NCI-H1092 treated with DMSO at 0.1 percent for 48 hours (cell line): ENCODE measurements at places on chromosomes 5 and 9.
A peak's percentile ranks its signal among the peaks of the same experiment; 100 is the strongest.

GRCh38 chr9:91949946-91950664 lies at the start of gene ROR2:
Gene ROR2 (minus strand): TSS chr9:91950228.
- peak; percentile 23 for DNase-seq

DNA sequence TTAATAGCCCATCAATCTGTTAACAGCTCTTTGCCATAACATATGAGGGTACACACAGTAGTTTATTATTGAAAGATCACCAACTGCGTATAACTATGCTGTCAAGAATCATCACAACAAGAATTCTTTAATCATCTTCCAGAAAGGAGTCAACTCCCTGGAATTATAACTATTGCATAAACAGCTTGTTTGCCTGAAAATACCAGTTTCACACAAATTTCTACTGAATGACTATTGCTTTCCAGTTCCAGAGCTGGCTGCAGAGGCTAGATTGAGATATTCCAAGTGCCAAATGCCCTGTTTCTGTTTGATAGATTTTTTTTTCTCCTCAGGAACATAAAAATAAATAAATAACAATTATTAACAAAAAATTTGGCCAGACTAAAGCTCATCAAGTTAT lies 444.7 kb downstream of the TLE1 start:
- DNase-seq, result no peak

DNA sequence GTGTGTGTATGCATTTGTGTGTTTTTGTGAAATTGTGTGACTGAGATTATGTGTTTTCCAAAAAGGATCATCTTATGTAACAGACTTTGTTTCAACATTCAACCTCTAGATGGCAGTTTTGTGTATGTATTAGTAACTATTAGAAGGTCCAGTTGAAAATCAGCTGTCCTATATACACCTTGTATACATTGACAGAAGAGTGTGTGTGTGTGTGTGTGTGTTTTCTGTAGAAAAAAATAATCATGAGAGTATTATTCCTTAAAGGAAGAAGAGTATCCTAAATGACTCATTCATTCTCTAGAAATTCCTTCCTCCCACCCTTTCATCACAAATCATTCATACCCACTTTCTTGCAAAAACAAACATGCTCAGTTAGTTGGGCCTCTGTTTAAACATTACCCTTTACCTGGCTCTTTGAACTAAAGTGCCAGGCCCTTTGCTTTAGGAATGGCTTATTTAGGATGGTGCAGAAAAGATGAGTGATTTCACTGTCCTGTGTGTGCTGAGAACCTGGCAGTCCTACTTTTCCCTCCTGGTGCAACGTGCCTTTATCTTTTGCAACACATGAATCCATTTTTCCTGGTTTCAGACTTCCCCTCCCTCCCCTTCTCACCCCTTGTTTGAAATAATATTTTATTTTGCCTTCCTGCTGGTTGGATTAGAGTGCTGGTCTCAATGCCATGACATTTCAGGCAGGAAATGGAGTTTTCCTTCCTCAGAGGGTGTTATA lies 152.2 kb downstream of the ARHGAP26 start:
- peak; percentile 64 for DNase-seq

- no peak for DNase-seq
Observed at GRCh38 chr5:150343994-150344631, 13.4 kb upstream of the TCOF1 start.

DNA sequence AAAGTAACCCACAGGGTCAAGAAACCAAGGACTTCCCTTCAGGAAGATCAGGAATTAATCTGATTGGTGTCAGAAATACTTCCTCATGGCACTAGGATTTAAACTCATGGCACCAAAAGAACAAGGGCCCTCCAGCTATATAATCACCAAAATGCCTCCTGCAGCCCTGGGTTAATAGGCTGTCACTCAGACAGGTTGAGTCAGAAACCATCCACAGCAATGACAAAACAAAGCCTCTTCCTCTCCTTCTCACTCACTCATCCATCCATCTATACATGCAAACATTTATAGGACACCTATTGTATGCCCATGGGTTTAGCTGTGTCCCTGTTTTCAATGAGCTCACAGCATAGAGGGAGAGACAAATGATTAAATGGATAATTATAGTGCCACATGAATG lies 62.5 kb upstream of the SPOCK1 start:
- DNase-seq, result no peak
